Activated CD8-positive, alpha-beta memory T cell treated with anti-CD3 and anti-CD28 coated beads, Interleukin-2, amount 10 ng/mL, durations not matched to agents 7 days and 5 days (primary cell): ENCODE measurements at places on chromosomes 3 and 15. TPM values are rescaled to one million over a fixed set of nuclear protein-coding genes. Genes with fewer than 3 reads are reported as not detected.

Gene AADACL2
- total RNA-seq, result not detected

Gene TRIM71
- 0.09 TPM for total RNA-seq

Gene CFAP20DC
- total RNA-seq, result 1.4 TPM

Gene BMF
- 13.0 TPM for total RNA-seq

Gene DNAH12
- not detected for total RNA-seq

Gene MYO5A
- total RNA-seq, result 43.2 TPM

Gene RTP1
- not detected for total RNA-seq

Gene FILIP1L
- 2.4 TPM for total RNA-seq

Gene CTSH
- 33.9 TPM for total RNA-seq

Gene CLDN16
- not detected for total RNA-seq

Gene DGKG
- 0.66 TPM for total RNA-seq

Gene RASL12
- not detected for total RNA-seq

Gene APOD
- total RNA-seq, result 9.3 TPM

Gene ALG1L2
- 0.66 TPM for total RNA-seq

Gene TRIM42
- not detected for total RNA-seq
